Renal cortex interstitium (tissue), 15 donors: ENCODE measurements at places on chromosomes 3 and 15. TPM values are rescaled to one million over a fixed set of nuclear protein-coding genes. Genes with fewer than 3 reads are reported as not detected.

DNA sequence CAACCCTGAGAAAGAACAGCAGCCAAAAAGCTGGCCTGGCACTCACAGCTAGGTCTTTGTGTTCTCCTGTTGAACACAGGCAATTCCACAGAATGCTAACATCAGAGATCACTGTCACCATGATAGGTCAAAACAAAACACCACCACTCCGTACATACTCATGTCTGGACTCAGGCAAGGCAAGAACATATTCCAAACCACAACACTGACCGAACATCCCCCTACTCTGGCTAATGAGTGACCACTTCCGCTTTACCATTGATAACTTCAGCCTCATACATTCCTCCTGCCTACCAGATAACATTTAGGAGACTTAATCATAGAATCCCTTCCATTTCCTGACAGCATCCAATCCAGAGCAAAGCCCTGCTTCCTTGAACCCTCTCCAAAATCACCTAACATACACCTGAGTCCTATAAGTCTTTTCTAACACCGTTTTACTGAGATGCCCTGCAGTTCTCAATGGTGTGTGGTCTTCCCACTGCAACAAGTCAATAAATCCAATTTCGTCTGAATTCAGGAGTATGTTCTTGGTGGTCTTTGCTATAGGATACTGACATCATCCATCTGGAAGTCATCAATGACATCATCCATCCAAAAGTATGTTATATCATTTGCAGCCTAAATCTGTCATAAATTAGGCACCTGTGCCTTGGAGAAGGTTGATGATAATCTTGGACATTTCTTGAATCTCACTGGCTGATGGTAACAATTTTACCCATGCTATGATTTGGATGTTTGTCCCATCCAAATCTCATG lies 23.7 kb downstream of the RIOX2 start:
- DNase-seq, result no peak

GRCh38 chr3:57046101-57046765 lies 14.2 kb upstream of the SPATA12 start:
- DNase-seq, result no peak

Gene OXSR1
- polyA plus RNA-seq, result 55.6 TPM

Gene MRAS
- 29.4 TPM for polyA plus RNA-seq

- no peak for DNase-seq
Measured at GRCh38 chr15:84915606-84915958, 31.1 kb downstream of the SLC28A1 start.

Gene PPP2R3A
- 21.3 TPM for polyA plus RNA-seq

GRCh38 chr3:177451864-177452830 lies 254.9 kb upstream of the TBL1XR1 start:
- DNase-seq, result no peak

Gene KNL1
- 19.0 TPM for polyA plus RNA-seq

Gene NEK10
- 2.2 TPM for polyA plus RNA-seq

- DNase-seq, result no peak
Measured at GRCh38 chr3:4634894-4635293, 141.7 kb downstream of the ITPR1 start.

GRCh38 chr3:112908252-112908651 lies 61.6 kb upstream of the CD200R1L start:
- DNase-seq, result no peak

- no peak for DNase-seq
Measured at GRCh38 chr3:171347301-171348039, 112.7 kb downstream of the TNIK start.

Gene FOXB1
- 0.06 TPM for polyA plus RNA-seq

Gene TMEM207
- 25.9 TPM for polyA plus RNA-seq

Gene ANKRD63
- polyA plus RNA-seq, result 0.32 TPM

DNA sequence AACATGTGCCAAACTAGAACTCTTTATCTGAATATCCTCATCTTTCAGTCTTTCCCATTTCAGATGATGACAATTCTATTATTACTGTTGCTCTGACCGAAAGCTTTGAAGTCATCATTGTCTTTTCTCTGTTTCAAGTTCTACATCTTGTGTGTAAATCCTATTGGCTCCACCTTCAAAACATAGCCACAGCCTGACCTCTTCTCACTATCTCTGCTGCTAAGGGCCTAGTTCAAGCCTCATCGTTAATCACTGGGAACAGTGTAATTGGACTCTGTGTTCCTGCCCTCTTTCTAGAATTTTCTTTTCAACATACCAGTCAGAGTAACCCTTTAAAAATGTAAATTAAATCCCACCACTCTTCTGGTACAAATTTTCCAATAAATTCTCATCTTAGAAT lies 105.1 kb downstream of the OXSM start:
- no peak for DNase-seq

DNA sequence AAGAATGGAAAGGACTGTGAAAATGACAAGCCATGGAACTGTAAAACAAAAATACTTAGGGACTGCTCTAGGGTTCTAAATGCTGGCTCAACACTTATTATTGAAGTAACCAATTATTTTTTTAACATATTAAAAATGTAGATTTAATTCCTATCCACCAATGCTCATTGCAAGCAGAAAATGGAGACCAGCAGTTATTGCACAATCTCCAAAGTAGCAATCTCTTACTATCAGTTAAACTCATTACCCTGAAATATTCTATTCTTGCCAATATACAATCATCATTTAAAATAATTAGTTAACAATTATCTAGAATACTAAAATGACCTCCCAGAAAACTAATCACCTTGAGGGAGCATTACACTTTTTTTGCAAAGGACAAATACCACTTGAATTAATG lies 499.8 kb downstream of the NAALADL2 start:
- DNase-seq, result no peak

- DNase-seq, result no peak
Measured at GRCh38 chr15:66633041-66633937, 67.5 kb upstream of the LCTL start.

DNA sequence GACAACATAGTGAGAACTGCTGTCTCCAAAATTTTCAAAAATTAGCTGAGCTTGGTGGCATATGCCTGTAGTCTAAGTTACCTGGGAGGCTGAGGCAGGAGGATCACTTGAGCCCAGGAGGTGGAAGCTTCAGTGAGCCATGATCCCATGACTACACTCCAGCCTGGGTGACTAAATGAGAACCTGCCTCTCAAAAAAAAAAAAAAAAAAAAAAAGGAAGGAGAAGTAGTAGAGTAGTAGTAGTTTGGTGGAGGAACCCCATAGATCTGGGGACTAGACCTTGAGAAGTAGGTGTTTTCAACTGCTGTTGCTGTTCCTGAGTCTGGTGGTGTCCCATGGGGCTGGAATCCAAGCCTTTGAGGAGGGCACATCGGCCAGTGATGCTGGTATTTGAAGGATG lies 38.4 kb upstream of the UBE2E2 start:
- no peak for DNase-seq

DNA sequence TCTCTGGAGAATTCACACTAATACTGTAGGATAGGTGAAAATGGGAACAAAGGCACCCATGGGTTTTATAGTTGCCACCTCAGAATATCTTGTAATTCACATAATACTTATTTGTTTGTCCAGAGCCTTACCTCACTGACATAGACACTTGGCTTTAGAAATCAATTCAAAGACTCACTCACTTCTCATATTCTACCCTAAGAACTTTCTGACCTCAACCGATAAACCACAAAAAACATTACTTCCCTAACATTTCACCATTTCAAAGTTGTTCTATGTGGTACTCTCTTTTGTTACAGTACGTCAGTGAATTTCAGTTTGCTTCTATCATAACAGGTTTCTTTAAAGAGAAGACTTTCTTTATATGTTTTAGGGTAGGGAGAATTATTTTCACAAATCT lies 359.3 kb downstream of the IGSF11 start:
- no peak for DNase-seq

Gene CHRM5
- 0.10 TPM for polyA plus RNA-seq

GRCh38 chr3:52537726-52538421 lies 1.5 kb downstream of the UQCC5 start:
- DNase-seq, result no peak

Gene APBA2
- 13.1 TPM for polyA plus RNA-seq

DNA sequence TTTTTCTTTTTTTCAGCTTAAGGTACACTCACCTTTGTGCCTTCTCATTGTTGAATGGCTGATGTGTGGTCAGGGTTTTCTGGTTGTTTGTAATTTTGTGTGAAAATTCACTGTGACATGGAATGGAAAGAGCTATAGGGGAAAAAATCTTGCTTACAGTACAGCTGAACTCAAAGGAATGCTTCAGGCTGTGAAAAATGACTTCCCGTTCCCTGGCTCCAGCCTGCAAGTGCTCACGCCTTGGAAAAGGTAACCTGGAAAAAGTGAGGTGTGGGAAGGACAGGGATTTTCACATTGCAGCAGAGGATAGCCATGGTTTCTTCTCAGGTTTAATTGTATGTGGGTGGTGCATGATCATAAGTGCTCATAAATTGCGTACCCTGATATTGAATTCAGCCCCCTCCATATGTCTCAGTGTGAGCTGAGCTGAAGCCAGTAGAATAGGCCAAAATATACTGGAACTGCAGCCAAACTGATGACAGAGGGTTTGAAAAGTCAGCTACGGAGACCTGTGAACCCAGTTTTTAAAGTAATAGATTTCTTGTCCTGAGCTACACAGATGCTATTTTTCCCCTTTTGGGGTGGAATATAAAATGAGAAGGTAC lies 228.7 kb upstream of the RASGRP1 start:
- DNase-seq, result no peak

Gene PARP6
- 141 TPM for polyA plus RNA-seq

Gene VEPH1
- polyA plus RNA-seq, result 47.5 TPM

Gene EPHA3
- 4.8 TPM for polyA plus RNA-seq

DNA sequence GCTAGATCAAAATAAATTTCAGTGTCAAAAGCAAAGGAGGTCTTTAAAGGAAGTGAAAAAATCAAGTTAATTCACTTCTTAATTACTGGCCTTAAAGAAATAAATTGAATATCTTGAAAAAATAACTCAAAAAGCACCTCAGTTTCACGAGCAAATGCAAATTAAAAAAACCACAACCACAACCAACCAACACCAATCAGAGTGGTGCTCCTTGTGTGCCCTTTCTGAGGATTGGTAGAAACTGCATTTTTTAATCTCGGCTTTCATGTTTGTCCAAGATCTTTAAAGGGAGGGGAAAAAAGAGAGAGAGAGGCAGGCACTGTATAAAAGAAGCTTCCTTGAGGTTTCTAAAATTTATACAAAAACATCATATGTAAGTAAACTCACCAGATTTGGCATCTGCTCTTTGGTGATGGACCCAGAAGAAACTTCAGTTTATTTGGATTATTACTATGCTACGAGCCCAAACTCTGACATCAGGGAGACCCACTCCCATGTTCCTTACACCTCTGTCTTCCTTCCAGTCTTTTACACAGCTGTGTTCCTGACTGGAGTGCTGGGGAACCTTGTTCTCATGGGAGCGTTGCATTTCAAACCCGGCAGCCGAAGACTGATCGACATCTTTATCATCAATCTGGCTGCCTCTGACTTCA lies at the start of gene GPR15:
Gene GPR15 (plus strand): TSS at position 357 of the 653 bp plus-strand sequence. CDS start 56 bp downstream, at position 413.
- DNase-seq, result no peak

- DNase-seq, result no peak
Measured at GRCh38 chr3:145550522-145550921, 610.5 kb downstream of the PLOD2 start.

DNA sequence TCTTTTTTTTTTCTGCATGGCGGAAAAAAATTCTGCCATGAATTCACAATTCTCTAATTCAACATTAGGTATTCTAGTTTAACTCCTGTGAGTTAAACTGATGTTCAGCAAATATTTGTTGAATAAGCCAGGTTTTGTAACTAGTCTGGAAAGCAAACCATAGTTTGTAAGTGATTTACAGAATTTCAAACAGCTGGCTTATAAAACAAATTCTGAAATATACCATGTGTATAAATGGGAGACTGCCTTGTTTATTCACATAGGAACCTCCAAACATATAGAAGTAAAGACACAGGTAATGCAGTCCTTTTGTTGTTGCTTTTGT lies 101.1 kb downstream of the IL1RAP start:
- DNase-seq, result no peak

DNA sequence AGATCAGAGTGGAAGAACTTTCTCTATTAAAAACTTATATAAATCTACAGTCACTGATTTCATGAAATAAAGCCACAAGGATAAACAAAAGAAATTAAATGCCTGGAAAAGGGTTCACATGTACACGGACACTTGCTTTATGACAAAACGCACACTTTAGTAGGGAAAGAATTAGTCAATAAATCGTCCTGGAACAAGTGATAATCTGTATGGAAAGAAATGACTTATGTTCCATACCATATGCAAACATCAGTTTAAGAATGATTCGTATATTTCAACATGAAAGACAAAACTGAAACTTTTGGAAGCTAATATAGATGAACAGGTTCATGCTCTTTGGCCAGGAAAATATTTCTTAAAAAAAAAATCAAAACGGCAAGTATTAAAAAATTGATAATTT lies 40.2 kb downstream of the MEF2A start:
- DNase-seq, result no peak

GRCh38 chr15:67079361-67079760 lies 14.0 kb downstream of the SMAD3 start:
- no peak for DNase-seq

Gene ACTRT3
- 4.4 TPM for polyA plus RNA-seq

GRCh38 chr3:106157411-106157810 lies 288.6 kb upstream of the CBLB start:
- DNase-seq, result no peak

GRCh38 chr3:11186318-11186692 lies 32.0 kb downstream of the HRH1 start:
- DNase-seq, result no peak

DNA sequence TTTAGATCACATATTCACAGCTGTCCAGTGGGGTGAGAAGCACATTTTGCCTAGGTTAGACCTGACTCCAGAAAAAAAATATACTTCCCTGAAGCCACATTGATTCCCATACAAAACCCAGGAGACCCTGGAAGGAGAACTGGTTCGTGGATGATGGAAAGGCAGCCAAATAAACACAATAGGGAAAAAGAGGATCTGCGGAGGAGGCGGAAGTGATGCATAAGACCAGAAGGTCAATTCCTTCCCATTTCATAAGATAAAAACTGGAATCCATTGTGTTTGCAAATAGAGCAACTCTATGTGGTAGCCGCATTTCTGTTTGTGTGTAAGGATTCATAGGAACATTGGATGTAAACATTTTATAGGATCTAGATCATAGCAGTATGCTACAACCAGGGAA lies 781.9 kb upstream of the GRM7 start:
- no peak for DNase-seq
